ENCODE measurements at places on chromosomes 5 and 9.

- peak; percentile 81 for DNase-seq
Measured at GRCh38 chr9:118459913-118460312, 755.7 kb downstream of the TLR4 start.

DNA sequence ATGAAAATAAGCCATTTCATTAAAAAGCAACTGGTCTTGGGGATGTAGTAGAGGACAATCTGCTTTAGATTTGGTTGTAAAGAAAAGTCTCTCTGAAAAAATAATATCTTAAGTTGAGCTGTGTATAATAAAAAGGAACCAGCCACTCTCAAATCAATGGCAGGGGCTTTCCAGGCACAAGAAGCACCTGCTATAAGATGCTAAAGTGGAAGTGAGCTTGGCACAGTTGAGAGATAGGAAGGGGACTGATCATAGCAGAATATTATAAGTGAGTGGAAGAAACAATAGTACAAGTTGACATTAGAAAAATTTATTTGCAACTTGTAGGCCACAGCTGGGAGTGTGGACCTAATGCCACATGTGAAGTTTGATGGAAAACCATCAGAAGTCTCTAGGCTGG is 28.1 kb upstream of the SPINK5 start:
- DNase-seq, result no peak

GRCh38 chr9:124855566-124855943 is 2.3 kb downstream of the WDR38 start:
- DNase-seq, result no peak

DNA sequence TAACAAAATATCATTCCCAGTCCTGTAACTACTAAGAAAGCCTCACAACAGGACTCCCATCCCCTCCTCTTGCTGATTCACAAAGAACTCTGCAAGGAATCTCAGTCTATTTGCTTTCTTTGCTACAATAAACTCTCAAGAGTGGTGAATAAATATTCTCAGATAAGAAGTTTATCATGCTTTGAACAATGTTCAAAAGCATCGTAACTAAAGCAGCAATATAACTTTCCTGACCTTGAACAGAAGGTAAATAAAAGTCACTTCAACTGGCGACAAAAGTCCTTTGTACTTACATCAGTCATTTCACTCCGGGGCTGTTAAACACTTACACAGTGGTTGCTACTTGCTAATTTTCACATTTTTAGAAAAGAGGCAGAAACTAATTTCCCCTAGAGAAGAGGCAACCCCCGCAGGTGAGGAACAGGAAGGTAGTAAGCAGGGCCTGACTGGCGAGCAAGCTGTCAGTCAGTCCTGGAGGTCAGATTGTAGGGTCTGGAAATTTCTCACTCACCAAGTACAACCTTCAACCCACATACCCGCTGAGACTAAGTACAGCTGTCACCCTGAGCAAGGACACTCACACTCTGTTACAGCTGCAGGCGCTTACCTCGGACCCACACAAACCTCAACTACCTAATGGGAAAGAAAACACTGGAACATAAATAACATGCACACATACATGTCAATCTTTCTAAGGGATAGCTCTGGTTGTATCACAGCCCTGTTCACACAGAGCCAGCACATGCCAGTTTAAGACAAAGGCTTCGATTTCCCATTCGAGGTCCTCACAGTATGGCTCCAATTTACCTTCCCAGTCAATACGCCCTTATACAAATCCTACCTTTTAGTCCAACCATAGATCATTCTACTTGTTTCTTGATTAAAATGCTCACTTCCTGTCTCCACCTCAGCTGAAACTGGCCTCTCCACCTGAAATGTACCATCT is 104.6 kb upstream of the RETREG1 start:
- DNase-seq, result peak; percentile 53

DNA sequence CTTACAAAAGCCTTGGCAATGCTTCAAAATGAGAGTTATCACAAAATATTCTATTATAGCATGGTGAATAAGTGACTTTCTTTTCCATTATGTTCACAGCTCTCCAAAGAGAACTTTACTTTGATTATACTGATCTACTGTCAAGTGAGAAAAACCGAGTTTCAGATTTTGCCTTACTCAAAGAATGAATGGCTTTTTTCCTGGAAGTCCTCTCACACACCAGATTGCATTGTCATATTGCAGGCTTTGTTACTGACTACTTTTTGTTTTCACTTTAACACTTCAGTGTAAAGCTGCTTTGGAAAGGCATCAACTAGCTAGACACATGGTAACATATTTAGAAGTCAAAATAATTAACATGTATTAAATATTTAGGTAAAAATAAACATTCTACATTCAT is 765.2 kb upstream of the NUDT12 start:
- no peak for DNase-seq

- DNase-seq, result no peak
Measured at GRCh38 chr5:36363744-36364143, 62.0 kb upstream of the RANBP3L start.

- no peak for DNase-seq
Measured at GRCh38 chr5:66830636-66831035, 234.4 kb downstream of the MAST4 start.

- DNase-seq, result no peak
Measured at GRCh38 chr9:128276574-128277270, 646 bp downstream of the SWI5 start.

DNA sequence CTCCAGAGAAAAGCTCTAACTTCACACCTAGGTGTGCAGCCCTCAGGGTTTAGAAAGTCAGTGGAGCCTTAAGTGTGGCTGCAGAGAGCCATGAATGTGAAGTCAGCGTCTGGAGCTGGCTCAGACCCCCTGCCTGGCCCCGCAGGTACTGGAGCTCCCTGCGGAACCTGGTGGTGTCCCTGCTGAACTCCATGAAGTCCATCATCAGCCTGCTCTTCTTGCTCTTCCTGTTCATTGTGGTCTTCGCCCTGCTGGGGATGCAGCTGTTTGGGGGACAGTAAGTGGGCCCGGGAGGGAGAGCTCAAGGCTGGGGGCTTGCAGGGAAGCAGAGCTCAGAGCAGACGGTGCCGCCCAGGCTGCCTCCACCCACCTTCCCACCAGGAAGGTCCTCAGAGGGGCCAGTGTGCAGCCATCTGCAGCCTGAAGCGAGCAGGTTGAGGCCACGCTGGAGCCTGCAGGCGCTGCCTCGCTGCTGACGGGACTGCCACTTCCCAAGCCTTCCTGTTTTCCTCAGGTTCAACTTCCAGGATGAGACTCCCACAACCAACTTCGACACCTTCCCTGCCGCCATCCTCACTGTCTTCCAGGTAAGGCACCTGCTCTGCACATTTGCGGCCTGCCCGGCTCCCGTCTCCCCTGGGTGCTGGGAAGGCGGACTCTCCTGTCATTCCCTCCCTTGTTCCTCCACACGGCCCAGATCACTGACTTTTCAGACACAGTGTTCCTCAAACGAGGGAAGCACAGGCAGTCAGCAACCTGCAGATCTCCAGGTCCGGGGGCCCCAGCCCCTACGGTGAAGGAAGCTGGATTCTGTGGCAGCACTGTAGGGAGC is 108.9 kb downstream of the CACNA1B start:
- DNase-seq, result no peak

DNA sequence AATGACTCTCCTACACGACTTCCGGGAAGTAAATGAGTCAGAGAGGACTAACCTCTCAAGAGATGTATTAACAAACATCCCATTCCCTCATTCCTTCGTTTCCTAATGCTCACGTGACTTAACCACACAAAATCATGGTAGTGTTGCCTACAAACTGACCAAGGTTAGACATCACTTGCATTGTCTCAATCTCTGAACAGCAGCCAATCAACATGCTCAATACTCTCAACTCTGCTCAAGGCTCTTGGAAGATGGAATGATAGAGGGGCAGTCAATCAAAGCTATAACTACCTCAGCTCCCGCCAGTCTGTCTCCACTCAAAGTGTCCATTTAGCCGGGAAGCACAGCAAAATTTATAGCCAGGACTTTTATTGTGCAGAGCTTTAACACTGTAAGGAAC is 143.8 kb upstream of the PIK3R1 start:
- no peak for DNase-seq

DNA sequence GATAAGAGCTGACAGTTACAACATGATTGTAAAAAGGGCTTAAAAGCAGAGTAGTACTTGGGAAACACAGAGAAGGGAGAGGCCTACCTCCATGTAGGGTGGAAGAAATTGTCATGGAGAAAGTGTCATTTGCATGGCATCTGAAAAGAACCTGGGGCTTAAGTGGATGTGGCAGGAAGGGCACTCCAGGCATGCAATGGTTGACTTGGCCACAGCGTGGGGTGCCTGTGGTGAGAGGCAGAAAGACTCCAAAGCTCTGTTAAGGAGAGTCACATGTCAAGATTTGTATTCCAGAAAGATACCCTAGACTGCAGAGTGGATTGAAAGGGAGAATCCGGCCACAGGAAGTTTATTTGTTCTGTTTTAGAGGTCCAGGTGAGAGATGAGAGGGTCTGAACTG is 2.4 kb downstream of the POLR3G start:
- no peak for DNase-seq

DNA sequence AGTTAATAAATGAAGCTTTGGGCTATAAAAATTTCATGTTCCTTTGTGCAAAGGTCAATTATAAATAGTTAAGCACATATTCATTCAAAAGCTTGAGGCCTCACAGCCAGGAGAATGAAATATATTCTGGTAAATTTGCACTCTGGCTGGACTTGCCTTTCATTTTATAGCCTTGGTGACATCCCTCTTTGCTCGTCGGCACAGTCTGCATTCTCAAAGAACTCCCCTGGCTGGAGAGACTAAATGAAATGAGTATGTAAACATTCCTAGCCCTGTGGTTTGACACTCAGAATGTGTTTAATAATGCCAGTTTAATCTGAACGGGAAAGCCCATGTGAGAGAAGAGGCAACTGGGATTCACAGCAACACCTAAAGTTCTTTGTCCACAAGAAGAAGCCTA is 285.6 kb downstream of the BRINP1 start:
- no peak for DNase-seq

DNA sequence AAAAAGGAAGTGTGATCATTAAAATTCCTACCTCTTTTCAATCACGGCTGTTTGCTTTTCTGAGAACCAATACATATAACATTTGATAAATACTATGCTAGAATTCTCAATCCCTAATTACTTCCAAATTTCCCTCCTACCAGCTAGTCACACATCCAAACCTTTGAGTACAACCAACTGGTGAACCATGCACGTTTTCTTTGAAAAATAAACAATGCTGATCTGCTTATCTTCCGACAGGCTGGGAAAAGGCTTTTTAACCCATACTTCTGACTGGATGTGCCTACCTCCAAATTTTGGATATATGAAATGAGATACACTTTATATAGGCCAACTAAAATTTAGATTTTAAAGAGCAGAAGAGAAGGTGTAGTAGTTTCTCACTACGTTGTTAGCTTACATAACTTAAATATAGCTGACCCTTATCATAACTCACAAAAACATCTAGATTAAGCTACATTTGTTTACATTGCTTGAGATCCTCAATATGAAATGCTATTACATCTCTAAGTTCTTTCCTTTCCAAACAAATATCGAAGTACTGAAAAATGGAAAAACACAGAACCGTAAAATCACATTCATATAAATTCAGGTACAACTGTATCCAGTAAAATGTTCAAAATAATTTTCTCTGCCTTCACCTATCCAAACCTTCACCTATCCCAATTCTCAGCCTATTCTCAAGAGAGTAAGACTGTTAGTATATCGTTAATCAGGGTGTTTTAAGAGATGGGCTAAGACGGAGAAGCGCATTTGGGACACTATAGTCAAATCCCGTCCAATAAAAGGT is 2.1 kb downstream of the NR3C1 start:
- DNase-seq, result no peak

DNA sequence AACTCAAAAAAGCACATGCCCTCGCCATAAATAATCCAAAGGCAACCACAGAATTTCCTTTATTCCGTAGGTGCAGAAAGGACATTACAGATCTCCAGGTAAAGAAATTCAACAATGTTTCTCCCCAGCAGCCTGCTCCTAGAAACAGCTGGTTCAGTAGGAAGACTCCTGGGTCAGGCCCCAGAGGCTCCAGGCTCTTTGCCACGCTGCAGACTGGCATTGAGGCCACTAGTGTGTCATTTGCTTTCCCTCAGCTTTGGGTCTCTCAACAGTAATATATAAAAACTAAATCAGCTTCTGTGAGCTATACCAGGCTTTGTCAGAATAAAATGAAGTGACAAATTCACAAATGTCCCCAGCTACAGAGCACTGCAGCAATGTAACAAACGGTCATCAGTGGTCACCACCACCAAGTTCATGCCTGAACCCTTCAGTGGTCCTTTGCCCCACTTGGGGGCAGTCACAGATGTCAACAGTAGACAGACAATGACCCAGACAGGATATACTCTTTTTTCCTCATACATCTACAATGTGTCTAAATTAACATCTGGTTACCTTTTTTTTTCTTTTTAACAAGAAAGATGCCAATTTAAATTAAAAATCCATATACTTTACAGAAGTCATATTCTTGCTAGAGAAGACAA is 93.5 kb downstream of the MARCHF3 start:
- no peak for DNase-seq

DNA sequence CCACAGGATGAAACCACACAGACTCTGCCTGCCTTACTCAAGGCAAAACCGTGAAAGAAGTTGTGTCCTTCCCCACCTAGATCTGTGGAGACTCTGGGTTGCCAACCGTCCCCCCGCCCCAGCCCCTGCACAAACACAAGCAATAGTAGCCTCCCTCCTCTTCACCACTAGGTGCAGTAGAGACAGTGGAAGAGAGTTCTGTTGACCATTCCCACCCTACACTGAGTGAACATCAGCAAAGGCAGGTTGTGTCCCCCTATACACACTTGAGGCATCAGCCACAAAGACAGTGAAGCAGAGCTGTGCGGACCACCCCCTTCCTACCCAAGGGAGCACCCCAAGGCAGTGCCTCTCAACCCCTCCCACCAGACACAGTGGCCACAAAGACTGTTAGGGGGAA is 223.7 kb upstream of the NFIL3 start:
- DNase-seq, result no peak

GRCh38 chr5:151886546-151887275 is 37.9 kb downstream of the GLRA1 start:
- DNase-seq, result no peak

DNA sequence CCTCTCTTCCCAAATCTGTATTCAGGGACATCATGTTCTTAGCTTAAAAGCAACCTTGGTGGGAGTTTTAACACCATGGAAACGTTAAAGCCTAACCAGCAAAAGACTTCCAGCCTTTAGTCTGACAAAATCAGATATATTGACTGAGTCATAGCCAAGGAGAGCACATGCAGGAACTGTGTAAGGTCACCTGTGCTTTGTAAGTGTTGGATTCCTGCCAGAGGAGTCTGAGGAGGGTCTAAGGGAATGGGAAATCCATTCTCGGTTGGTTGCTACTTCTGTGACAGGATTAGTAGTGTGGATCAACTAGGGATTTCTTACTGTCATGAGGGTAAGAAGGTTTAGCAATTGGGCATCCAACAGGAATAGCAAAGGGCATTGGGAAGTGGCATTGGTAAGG is 142.0 kb upstream of the CHD1 start:
- no peak for DNase-seq

DNA sequence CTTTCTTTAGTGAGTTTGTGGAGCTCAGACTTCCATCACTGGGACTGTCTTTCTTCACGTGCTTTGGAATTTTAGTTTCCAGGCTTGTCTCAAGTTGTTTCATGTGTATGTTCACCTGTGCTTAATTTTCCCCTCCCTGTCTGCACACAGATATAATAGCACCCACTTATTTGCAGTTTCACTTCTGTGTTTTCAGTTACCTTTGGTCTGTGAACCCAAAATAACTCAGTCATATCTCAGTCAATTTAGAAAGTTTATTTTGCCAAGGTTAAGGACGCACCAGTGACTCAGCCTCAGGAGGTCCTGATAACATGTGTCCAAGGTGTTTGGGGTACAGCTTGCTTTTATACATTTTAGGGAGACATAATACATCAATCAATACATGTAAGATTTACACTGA is 330.4 kb downstream of the ICE1 start:
- DNase-seq, result no peak

All from NCI-H1417 treated with DMSO at 0.1 percent for 48 hours (cell line).